ENCODE measurements at places on chromosomes 7 and 10. TPM values are rescaled to one million over a fixed set of nuclear protein-coding genes. Genes with fewer than 3 reads are reported as not detected.

The C10orf90 gene
- polyA plus RNA-seq, result 0.69 TPM

GRCh38 chr10:27685681-27686080 lies 59.9 kb downstream of the MKX start:
- DNase-seq, result no peak

The RPEL1 gene
- 0.17 TPM for polyA plus RNA-seq

The GRID2IP gene
- polyA plus RNA-seq, result 0.40 TPM

DNA sequence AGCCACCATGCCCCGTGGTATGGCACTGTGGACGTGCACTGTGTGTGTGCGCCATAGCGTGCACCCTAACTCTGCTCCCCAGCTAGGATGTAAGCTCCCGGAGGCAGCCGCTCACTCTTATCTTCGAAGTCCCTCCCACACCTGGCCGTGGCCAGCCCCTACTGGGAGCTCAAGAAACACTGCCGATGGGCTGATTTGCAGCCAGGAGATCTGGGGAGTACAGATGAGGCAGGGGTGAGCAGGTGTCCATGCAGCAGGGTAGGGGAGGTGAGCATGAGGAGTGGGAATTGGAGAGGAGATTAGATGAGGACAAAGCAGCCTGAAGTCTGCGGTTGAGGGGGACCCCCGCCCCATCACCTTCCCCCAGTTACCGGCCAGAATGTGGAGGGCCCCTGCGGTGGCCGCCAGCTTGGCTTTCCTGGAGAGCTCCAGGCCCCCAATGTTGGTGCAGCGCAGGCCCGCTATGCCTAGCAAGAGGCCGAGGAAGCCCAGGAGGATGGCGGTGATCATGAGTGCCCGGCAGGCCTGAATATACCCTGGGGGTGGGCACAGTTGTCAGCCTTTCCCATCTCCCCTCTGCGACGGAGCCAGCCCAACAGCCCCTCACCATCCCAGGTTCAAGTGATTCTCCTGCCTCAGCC lies 3.6 kb downstream of the CLDN15 start:
- DNase-seq, result no peak

DNA sequence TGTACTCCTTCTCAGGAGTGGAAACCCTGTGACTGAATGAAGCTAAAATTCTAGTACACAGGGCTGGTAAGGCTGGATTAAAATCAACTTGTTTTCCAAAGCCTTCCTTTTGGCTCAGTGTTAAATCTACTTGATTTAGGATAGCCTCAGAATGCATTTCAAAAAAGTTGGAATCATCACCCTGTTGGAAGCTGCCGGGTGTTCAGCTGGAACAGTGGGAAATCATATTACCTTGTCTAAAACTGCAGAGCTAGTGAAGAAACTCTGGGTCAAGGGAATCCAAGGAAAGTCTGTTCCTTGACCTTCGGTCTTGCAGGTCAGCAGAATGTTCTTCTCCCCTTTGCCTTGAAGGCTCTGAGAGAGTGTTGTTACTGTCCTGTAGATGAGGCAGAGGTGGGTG lies 252.1 kb upstream of the INHBA start:
- DNase-seq, result no peak

DNA sequence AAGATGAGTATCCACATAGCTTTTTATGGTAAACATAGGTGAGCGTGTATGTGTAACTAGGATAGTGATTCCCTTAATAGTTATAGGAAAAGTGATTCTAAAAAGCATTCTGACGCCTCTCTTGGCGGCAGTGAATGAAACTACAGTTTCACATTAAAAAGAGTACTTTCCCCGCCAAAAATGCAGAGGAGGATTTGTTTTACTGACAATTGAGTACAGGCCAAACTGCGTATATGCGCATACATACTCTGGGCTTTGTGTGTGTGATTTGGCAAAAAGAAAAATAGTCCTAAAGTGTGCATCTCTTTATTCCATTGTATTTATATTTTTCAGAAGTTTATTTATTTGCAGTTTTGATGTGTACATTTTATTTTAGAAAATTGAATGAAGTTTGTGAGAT lies 10.3 kb downstream of the CUL1 start:
- DNase-seq, result no peak
